ENCODE measurements at places on chromosomes 7 and 10.

DNA sequence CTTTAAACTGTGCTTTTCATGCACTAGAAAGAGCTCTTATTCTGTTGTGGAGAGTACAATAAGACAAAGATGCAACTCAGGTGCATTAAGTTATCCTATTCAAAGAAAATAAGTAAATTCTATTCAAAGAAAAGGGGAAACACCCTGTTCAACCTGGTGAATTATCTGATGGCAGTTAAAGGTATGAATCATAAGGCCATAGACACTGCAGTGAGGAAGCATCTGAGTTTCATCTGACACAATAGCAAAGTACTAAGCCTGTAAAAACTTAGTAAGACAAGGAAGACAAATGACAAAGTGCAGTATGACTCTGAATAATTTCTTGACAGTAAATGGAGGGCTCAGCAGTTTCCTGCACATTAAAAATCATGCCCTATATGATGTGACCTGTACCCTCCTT is 91.0 kb upstream of the LRRTM3 start:
- DNase-seq = no peak

GRCh38 chr10:76299501-76299900 is 868.1 kb downstream of the LRMDA start:
- DNase-seq = no peak

DNA sequence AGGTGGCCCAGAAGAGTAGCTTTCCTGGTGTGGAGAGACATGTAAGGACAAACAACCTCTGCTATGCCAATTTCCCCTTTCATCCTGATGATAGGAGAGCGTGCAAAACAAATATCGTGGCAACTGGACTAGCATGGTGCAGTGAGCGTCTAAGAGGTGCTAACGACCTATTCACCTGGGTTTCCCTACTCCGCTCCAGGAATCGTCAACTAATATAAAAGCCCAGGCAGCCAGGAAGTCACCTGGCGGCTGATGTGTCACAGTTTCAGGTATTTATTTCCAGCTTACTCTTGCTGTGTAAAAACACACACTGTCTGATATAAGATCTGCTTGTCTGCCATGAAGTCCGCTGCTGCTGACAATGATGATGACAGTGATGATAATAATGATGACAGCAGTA is 56.5 kb upstream of the EFCAB10 start:
- no peak for DNase-seq

DNA sequence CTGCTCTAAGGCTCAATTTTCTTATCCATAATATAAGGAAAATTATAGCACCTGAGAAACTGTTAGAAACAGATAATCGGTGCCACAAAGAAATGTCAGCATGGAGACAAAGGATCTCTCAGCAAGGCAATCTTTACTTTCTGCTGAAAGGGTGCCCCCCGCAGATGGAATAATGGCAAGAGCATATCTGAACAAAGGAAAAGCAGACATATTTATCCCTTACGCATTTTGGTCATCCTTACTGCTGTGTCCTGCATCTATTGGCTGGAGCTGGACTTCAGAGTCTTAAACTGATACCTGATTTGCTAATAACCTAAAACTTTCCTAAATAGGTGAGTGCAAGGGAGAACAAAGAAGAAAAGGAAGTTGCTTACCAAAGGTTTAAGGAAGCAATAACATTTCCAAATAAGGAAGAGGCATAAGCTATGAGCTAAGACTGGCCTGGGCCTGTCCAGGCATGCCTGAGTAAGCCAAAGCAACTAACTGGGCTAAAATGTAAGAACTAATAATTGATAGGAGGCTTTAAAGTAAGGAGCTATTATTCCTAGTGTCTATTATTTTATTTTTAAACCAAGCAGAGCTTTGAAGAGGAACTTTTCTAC is 39.6 kb upstream of the ELMO1 start:
- no peak for DNase-seq

GRCh38 chr7:26426096-26426495 is 134.4 kb downstream of the SNX10 start:
- DNase-seq = no peak

GRCh38 chr7:74452748-74453321 is 871 bp upstream of the GTF2IRD1 start:
- no peak for DNase-seq

DNA sequence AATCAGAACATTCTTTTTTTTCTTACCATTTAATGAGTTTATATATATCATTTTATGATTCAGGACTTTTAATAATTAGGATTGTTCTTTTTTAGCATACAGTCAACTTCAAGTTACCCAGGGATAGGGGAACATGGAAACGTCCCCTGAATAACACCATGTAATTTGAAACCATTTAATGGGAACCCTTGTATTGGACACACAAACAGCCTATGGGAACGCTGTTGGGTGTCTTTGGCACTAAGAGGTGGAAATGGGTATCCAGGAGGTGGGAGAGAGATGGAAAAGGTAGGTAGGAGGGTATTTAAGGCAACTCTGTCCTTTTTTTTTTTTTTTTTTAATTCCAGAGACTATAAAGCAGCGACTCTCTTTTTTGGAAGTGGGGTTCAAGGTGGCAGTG is 2.6 kb downstream of the LUC7L2 start:
- no peak for DNase-seq

- DNase-seq = no peak
These were observed 127.7 kb downstream of the CDK14 start for GRCh38 chr7:90723866-90724265.

GRCh38 chr10:16944402-16944801 is 127.2 kb upstream of the RSU1 start:
- DNase-seq = no peak

DNA sequence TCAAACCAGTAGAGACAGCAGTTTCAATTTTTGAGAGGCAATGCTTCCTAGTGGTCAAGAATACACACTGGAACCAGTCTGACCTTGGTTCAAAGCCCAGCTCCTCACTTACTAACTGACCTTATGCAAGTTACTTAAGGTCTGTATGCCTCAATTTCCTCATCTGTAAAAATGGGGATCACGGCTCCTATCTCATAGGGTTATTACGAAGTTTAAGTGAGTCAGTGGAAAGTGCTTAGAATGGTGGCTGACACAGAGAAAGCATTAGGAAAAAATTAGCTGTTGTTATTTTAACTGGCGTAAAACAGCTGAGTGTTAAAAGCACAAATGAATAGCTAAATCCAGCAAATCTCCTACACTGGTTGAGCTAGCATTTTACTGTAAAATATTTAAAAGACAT is 162.4 kb upstream of the LAMB4 start:
- DNase-seq = no peak

GRCh38 chr10:3239066-3239919 is 66.7 kb upstream of the PITRM1 start:
- DNase-seq = peak; percentile 76

GRCh38 chr7:130481898-130482297 is 10.0 kb upstream of the MEST start:
- no peak for DNase-seq

DNA sequence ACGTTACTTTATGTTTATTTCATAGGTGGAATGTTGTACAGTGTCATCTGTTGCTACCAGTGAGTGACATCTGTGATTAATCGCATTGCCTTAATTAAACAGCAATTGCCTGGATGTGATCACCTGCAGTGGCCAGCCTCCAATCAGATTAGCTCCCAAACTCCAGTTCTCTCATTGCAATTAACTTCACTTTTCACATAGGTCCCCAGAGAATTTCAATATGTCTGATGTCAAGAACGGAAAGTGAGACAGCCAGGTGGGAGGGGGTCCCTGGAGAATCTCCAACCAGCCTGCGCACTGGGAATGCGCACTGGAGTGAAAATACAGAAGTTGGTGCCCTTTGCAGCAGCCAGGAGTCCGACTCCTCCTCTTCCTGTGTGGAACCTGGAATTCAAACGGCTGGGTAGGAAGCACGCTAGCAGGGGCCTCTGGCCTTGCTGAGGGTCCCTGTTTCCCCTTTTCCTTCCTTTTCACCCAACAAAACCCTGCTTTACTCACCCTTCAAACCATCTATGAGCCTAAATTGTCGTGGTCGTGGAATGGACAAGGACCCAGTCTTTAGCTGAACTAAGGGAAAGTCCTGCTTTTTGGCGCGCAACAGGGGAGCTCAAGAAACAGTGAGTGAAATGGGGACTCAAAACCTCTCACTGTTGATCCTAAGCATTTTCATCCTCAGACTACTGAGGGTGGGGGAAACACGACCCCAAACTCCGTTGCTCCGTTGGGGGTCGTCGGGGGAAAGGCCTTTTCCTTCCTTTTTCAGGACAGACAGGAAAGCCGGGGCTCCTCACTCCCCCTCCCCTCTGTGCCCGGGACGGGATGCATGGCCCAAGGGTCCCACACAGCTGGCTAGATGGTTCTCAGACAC is 1355.5 kb upstream of the LRRTM3 start:
- DNase-seq = no peak

DNA sequence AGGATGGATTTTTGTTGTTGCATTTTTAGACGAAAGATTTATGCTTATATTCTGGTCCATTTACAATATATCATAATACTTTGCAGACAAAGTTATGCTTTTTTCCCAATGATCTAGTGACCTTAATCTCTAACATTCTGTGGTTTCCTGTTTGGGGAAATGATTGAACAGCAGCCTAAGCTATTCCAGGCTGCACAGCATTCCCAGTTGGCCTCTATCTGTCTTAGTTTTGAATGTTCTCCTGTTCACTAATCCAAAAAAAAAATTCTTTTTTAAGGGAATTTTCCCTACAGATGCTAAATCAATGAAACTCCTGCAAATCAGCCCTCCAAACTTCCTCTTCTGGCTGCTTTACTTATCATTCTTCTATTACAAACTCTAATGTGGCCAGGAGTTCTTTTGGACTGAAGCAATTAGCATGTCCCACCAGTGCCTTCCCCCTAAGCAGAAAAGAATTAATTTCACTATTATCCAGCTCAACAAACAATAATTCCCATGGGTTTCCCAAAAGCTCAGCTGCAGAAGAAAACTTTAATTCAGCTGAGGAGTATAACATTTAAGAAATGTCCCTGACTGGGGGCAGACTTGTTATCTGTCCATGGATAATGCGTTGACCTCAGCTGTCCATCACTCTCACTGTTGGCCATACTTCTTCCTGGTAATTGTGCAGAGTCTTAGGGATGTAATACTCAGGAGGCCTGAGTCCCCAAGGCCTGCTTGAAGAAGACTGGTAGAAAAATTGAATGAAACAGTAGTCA is 81.9 kb upstream of the TRIL start:
- DNase-seq = no peak

GRCh38 chr10:46225597-46225996 is 61.2 kb upstream of the ANTXRL start:
- no peak for DNase-seq

DNA sequence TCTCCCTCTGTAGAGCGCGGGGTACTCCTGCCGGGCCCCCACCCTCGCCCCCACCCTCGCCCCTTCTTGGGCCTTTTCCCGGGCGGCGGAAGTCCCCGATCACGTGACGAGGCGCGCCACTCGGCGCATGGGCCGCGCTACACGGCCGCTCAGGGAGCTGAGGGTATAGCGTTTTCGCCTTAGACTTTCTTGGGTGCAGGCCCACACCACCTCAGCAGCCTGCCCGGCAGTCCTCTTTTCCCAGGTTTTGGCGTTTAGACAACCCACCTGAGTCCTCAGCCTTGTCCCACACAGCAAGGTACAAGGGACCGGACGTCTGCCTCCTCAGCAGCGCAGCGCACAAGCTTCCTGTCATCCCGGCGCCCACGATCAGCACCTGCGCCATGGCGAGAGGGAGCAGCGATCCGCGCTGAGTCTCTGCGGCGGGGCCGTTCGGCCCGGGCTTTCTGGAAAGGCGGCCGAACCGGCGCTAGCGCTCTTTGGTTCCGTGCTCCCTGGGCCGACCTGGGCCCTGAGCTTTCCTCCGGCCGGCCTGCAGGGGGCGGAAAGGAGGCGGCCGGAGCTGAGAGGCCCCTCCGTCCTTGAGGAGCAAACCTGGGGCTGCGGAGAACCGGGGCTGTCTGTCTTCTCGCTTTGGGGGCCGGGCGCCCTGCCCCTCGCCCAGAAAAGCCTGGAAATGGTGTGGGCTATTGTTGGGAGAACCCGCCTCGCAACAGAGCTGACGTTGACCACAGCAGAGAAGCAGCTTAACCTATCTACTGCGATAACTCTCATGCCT is at the start of gene RNLS:
Gene RNLS, minus strand, starts transcription at position 513 of the 778 bp plus-strand sequence.
- DNase-seq = peak; percentile 46

- no peak for DNase-seq
These were observed 271.7 kb downstream of the TCF7L2 start for GRCh38 chr10:113221756-113222168.

GRCh38 chr10:124621637-124622036 is 122.5 kb downstream of the FAM53B start:
- DNase-seq = no peak

GRCh38 chr10:121683816-121684215 is 85.6 kb upstream of the FGFR2 start:
- no peak for DNase-seq

Data from activated CD4-positive, alpha-beta T cell treated with anti-CD3 and anti-CD28 coated beads, Interleukin-2, amount 50 U/mL, for 4 hours (primary cell).